Right renal pelvis (tissue), 4 donors: ENCODE measurements at places on chromosomes 4 and X. TPM values are rescaled to one million over a fixed set of nuclear protein-coding genes. Genes with fewer than 3 reads are reported as not detected.

Gene MAGEA9B
- not detected for polyA plus RNA-seq

DNA sequence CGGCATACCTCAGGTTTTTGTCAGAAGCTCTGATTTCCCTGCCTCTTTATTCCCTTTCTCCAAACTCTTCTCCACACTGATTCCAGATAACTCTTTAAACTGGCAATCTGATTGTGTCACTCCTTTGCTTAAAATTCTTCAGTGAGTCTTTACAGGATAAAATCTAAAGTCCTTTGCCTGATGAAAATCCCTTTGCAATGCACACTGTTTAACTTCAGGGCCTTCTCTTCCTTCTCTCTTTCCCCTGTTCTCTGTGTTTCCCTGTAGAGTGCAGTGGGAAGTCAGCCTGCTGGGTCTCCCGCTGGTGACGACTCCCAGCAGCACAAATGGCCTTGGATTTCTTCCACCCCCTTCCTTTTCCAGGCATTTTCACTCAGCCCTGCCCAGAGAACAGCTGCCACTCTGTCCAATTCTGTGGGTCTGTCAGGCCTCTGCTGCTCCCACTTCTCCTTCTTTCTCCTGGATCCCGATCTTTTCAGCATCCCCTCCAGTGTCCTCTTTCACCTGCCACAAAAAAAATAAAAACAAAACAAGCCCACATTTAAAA is 189.9 kb upstream of the NWD2 start:
- no peak for DNase-seq

GRCh38 chr4:33924811-33925210 is 2319.5 kb downstream of the ARAP2 start:
- no peak for DNase-seq

Gene SOWAHD
- polyA plus RNA-seq = 0.83 TPM
